Fibroblast of skin of left biceps (primary cell): ENCODE measurements at places on chromosomes 1 and 21.

DNA sequence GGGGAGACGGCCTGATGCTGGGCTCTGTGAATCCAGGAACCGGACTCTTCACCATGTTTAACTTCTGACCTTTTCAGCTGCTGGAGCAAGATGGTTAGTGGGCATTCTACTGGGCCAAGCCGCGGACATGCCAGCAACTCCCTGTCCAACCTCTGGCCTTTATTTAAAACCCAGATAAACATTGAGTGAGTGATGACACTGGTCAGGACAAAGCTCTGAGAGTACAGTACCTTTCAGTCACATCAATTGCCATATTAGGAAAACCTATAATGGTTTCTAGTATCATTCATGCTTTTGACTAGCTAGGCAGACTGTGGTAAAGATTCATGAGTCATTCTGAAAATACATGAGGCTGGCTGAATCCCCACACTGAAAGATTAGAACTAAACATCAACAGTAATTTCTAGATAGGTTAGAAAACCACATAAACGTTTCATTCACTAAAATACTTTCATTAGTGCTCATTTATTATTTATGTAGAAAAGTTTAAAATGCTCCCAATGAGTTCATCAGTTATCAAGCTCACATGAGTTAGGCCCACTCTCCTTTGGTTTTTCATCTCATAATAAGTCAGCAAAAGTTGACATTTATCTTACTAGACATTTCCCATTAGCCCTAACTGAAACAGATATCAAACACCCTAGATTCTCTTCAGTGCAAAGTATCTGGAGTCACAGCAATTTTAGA is 7.1 kb upstream of the ACTA1 start:
- peak; percentile 42 for DNase-seq

DNA sequence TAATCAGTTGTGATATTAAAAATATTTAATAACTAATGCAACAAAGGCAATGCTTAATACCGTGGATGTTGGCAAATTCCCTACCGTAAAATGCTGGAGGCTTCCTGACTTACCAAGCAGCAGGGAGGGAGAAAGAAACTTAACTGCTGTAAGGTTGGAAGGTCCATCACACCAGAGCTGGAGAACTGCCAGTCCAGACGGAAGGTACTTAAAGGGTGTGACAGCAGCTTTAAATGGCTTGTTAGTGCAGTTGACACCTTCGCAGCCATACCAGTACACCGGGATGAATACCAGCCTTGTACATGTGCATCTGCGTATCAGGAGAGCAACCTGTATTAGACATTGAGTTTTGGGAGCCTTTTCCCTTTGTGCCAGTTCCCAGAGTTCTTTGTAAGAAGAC is 269.5 kb upstream of the NCAM2 start:
- DNase-seq, result no peak

DNA sequence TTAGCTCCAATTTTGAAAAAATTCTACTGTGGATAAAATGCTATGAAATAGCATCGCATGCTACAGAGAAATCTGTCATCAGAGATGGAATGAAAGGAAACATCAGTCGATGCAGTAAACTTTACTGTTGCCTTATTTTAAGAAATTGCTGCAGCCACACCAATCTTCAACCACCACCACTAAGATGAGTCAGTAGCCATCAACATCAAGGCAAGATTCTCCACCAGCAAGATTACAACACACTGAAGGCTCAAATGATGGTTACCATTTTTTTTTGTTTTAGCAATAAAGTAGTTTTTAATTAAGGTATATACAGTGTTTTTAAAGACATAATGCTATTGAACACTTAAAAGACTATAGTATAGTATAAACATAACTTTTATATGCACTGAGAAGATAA is 95.6 kb upstream of the JUN start:
- no peak for DNase-seq

DNA sequence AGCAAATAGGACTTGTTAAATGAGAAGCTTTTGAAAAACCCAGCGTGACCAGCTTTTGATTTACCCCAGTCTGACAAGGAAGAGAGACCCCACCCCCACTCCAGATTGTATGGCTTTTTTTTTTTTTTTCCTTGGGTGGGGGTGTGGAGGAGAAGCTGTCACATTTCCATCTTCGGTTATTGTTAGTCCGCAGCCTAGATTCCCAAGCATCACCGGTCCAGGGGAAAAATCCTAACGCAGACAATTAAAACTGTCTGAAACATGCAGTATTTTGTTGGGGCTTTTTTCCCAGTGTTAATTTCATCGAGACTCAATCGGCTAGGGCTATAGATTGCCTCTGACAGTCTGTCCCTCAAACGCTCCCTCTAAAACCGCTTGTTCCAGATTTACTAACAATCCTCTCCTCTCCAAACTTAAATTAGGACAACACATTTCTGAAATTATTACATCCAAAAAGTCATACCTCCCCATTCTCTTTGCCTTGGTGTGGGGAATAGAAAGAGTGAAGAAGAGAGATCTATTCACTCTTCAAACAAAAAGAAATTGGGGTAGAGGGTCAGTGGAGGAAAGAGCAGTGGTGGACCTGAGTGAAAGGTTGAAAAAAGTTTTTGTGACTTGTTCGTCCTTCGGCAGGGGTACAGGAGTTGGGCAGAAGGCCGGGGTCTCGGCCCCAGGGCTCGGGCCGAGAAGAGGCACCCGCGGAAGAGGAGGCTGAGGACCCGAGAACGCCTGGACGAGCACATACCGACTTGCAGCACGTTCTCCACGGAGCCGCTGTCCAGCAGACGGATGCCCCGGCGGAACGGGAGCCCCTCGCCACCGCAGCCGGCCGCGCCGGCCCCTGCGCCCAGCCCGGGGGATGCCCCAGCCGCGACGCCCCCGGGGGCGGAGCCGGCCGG is 1.1 kb downstream of the ZSWIM5 start:
- no peak for DNase-seq

DNA sequence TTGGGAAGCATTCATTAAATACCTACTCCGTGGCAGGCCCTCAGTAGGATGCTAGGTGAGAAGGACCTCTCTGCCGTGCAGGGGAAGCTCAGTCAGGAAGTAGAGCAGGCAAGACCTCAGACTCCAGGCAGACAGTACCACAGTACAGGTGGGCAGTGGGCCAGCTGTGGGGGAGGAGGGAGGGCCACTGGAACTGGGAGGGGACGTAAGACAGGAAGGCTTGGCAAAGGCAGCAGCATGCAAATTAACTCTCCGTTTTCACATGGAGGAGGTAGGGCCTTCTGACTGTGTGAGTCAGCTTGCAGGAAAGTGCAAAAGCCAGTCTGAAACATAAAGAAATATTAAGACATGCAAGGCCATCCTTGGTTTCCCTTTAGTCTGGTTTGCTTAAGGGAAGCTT is 157.7 kb downstream of the TRIM33 start:
- DNase-seq, result peak; percentile 64

DNA sequence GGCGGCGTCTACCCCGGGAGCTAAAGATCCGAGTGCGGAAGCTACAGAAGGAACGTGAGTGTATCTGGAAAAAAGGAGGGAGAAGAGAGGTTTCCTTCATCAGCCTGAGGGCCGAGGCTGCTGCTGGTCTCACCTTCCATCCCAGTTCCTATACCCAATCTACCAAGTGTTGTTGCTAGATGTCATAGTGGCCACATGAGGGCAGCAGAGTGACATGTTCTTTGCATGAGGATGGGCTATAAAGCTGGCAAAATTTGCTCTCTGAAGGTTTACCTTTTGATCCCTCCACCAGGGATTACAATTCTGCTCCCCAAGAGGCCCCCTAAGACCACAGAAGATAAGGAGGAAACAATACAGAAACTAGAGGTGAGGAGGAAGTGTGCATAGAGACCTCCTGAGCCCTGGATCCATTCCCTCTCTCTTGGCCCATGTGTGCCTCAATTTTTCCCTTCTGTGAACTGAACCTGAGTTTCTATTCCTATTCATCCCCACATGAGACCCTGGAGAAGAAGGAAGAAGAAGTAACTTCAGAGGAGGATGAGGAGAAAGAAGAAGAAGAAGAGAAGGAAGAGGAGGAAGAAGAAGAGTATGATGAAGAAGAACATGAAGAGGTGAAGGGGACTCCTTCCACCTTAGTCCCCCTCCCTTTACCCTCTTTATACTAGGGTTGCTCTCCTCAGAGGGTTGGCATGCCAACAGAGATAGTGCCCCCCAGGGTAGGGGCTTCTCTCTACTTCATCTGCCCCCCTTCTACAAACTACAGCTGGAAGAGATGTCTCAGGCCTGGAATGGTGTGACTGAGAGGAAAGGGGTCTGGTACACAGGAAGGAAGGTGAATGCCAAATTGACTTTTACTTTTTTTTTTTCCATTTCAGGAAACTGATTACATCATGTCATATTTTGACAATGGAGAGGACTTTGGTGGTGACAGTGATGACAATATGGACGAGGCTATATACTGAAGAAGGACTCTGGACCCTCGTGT is 13.3 kb downstream of the POLR3GL start:
- DNase-seq, result peak; percentile 58

DNA sequence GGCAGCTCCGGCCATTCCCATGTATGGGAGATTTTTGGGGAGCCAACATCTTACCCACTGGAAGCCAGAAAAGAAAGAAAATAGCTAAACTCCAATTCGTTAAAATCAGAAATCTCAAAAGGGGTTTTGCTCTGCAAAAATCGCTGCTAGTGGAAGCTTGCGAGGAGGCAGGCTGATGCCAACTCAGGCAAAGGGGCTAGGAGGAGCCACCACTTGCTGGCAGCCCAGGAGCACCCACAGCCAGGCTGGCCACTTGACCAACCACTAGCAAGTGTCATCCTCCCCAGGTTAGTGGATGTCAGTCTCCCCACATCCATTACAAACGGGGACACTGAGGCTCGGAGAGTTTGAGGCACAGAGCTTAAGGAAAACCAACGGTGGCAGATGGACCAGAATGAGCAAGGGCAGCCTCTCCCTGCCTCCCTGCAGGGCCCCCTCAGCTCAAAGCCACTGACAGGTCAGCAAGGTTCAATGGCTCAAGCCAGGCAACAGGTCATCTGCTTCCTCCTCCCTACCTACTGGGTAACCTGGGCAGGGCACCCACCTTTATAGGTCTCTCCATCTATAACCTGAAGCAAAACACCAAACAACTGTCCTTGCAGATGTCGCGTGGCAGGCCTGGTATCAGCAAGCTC is 10.8 kb downstream of the KCNN3 start:
- no peak for DNase-seq

DNA sequence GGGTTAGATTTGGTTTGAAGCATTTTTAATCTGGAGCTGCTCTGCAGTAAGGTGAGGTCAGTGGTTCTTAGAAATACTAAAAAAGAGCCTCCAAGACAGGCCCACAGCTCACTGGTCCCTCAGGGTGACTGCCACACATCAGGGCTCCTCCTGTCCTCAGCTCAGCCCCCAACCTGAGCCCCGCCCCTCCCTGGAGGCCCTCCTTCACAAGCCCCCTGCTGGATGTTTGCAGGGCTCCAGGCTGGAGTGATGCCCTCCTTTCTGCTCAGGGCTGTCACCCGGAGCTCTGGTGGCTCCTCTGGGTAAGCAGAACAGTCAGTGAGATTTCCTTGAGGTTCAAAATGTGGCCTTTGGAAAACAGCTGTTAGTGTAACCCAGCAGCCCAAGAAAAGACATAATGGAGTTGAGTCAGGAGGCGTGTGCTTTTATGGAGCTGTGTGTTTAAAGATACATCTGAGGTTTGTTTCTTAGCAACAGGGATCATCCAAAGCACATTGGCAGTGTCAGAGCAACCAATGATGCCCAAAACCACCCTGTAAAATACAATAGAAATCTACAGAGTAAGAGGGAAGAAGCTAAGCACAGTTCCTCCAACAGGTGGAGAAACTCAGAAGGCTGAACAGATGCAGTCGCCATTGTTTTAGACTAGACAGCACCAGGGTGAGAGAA is 21.4 kb downstream of the STUM start:
- no peak for DNase-seq

DNA sequence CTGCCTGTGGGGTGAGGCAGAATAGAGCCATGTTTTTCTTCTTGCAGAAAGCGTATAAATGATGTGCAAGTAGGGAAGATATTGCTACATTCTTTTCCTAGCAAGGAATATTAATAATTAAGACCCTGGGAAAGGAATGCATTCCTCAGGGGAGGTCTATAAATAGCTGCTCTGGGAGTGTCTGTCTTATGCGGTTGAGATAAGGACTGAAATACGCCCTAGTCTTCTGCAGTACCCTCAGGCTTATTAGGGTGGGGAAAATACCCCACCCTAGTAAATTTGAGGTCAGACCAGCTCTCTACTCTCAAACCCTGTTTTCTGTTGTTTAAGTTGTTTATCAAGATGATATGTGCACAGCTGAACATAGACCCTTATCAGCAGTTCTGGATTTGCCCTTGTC is 155.9 kb upstream of the HMCN1 start:
- no peak for DNase-seq

DNA sequence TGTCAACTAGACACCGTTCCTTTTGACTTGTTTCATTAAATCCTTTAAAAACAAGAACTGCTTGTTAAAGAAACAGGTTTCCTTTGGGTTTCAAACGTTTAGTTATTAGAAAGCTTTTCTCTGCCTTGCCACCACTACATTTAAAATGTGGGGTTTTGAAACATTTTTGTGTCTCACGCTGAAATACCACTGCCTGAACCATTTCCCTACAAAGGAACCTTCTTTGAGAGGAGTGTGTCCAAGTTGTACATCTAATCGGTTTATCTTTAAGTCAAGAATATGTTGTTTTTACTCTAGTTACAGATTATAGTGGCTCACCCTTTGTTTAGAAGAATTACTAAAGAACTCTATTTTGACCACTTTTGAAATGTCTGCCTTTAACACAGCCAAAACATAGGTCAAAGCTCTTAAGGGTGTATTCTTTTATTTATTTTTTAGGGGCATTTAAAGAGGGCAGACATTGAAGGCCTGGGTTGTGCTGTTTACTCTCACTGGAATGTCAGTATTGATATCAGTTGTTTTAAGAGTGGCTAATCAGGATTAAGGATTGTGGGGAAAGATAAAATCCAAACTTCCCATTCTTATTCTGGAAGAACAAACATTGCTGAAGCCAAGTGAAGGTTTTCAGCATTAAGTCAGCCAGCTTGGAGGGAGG is 143.4 kb downstream of the GALNT2 start:
- no peak for DNase-seq

DNA sequence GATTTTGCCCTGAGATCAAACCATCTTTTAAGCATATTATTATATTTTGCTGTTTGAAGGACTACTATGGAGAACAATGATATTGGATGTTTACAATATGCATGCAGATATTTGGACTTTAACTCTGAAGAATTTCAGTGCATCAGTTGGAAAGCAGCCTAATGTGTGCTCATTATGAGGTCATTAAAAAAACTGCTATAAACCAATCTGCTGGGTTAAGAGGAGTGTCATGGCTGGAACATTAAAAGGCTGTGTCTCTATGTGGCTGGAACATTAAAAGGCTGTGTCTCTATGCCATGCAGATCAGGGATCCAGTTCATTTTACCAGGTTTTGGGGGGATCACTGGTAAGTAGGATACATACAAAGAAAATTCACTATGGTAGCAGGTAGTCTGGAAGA is 77.6 kb downstream of the SPATA46 start:
- no peak for DNase-seq
